ENCODE measurements at places on chromosomes 12 and 14.

DNA sequence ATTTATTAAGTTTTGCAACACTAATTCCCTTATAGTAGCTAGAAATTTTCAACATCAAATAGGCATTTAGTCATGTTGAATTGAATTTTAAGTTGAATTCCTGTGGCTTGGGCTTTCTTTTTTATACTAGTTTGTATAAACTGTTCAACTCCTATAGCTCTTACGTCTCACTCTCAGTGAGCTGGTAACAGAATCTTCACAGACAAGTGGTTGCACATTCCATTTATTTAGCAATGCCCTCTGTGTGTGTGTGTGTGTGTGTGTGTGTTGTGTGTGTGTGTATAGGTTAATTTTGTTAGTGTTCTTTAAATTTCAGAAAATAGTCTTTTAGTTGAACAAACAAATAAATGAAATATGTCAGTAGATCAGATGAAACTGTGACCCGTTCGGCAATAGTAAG is 425.0 kb downstream of the NPAS3 start:
- DNase-seq = no peak

GRCh38 chr14:100034961-100035500 is 30.2 kb upstream of the EVL start:
- DNase-seq = no peak

- DNase-seq = no peak
Measured at GRCh38 chr12:111238075-111238734, 130.7 kb downstream of the PHETA1 start.

GRCh38 chr14:105398044-105398725 is at the start of gene TEX22:
Gene TEX22 (plus strand): TSS chr14:105398538. CDS start chr14:105399341, 803 bp downstream.
- DNase-seq = peak; percentile 84

DNA sequence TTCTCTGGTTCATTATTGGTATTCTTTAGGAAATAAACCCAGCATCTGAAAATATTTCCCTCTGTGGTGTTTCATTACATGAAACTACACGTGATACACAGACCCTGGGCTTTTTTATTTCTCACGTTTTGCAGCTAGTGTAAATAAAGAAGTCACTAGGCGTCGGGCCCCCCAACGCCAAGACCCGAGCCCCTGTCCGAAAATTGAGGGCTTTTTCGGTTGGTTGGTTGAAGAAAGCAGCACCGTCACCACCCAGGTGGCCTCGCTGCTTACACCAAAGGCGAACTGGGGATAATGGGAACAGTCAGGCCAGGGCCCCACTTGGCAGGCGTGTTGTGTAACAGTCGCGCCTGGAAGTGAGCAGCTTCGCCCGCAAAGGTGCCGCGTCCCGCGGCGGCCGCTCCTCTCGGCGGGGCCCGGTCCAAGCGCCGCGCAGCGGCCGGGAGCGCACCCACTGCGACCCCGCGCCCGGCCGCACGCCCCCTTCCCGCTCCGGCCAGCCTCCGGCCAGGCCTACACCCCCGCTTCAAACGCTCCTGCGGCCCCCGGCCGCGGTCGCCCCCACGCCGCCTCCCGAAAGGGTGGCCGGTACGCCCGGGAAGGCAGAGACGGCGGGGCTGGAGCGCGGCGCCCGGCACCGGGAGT is 1.2 kb downstream of the DUSP16 start:
- peak; percentile 36 for DNase-seq

DNA sequence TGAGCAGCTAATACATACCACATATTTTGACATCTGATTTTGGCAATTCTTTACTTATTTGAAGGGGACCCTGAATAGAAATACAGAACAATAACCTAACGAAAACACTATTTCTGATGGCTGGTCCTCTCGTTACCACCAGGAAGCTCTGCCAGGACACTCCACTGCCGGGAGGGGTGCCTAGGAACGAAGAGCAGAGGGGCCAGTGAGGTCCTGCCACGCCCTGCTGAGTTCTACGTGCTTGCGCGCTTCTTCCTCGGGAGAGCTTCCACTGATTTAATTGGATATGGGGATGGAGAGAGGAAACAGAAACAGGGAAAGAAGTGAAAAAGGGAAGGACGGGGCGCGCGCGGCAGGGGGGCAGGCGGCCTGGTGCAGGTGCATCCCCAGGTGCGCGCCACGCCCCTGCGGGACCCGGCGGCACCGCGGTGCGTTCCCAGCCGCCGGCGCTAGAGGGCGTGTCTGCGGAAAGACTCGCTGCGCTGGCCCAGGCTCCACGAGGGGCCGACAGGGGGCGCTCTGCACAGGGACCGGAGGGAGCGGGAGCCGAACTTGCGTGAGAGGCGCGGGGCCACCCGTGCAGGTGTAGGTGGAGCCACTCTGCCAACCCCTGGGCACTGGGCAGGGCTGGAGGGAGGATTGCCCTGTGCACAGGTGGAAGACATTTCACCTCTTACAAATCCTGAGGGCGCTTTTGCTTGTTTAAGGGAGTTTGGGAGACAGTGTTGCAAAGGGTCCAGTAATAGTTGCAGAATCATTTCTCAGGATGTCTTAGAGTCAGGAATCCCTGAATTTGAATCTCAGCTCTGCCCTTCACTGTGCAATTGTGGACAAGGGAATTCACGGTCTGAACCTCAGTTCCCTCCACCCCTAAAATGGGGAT is 986.3 kb upstream of the TMEM132C start:
- DNase-seq = peak; percentile 44

Data from activated effector memory CD4-positive, alpha-beta T cell treated with Interleukin-2 at 50 U/mL for 16 hours (primary cell).